PC-3 (cell line): ENCODE measurements at places on chromosomes 2 and 18. TPM values are rescaled to one million over a fixed set of nuclear protein-coding genes. Genes with fewer than 3 reads are reported as not detected.
A peak's percentile ranks its signal among the peaks of the same experiment; 100 is the strongest.

The WNT6 gene
- not detected in 2 replicates for total RNA-seq

The PPM1B gene
- total RNA-seq = 16.0 and 17.6 TPM in 2 replicates

The COL6A3 gene
- 45.0 and 53.4 TPM in 2 replicates for total RNA-seq

The CNRIP1 gene
- total RNA-seq = 11.6 and 11.7 TPM in 2 replicates

The AKAIN1 gene
- not detected in 2 replicates for total RNA-seq

The SULT1C4 gene
- not detected in 2 replicates for total RNA-seq

The TDRD15 gene
- total RNA-seq = not detected in 2 replicates

The DSG4 gene
- total RNA-seq = 0.04 TPM in 1 of 2 replicates, not detected in the other

The ALK gene
- 0.81 and 0.87 TPM in 2 replicates for total RNA-seq

The MC5R gene
- not detected in 2 replicates for total RNA-seq

The CNGA3 gene
- not detected in 2 replicates for total RNA-seq

The POTEI gene
- total RNA-seq = not detected in 2 replicates

The EPB41L3 gene
- 39.5 TPM in 2 replicates for total RNA-seq

The SCN2A gene
- total RNA-seq = 0.07 and 0.46 TPM in 2 replicates

The WNT10A gene
- total RNA-seq = 0.40 and 3.3 TPM in 2 replicates

The NDC80 gene
- total RNA-seq = 26.0 and 53.4 TPM in 2 replicates

The DSG2 gene
- 17.2 and 21.1 TPM in 2 replicates for total RNA-seq

DNA sequence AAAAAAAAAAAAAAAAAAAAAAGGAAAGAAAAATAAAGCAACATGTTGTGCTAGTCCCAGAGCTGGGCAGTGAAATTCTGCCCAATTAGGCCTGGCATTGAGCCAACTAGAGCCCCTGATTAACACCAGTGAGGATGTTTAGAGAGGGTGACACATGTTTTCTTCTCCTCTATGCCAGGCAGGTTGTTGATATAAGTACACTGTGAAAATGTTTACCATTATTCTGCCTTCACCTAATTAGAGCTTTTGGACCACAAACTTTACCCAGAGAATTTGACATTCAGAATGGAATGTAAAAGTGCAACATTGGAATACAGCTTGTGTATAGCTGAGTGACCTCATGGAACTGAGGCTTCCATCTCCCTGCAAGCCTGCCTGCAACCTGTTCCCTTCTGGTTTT, 95.9 kb upstream of the MSH2 start:
- no peak for DNase-seq

DNA sequence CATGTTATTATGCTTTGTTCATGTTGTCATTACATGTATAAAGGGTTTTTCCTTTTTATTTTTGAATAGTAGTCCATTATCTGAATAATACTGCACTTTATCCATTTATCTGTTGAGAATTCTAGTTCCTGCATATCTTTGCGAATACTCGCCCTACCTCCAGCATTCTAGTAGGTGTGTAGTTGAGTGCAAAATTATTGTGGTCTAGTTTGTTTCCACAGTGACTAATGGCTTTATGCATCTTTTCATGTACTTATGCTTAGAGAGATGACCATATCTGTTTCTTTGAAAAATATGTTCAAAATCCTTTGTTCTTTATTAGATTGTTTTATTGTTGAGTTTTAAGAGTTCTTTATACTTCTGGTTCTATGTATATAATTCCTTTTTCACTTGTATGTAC, 48.8 kb downstream of the EIF5B start:
- peak; percentile 55 for DNase-seq

GRCh38 chr2:68774569-68775271, 40.1 kb downstream of the ARHGAP25 start:
- DNase-seq = no peak

DNA sequence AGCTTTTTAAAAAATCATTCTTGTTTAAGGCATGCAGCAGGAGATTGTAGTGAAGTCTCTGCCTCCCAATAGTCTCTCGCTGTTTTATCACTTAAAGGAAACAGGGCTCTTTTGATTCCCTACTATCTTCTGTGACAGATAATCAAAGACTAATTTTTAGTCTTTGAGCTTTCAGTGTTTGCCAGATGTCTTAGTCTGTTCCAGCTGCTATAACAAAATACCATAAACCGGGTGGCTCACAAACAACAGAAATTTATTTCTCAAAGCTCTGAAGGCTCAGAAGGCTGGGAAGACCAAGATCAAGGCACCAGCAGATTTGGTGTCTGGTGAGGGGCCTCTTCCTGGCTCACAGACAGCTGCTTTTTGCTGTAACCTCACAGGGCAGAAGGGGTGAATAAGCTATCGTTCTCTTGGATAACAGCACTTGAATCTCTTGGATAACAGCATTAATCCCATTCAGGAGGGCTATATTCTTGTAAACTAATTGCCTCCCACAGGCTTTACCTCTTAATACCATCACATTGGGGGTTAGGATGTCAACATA, 37.8 kb upstream of the STAT4 start:
- no peak for DNase-seq

DNA sequence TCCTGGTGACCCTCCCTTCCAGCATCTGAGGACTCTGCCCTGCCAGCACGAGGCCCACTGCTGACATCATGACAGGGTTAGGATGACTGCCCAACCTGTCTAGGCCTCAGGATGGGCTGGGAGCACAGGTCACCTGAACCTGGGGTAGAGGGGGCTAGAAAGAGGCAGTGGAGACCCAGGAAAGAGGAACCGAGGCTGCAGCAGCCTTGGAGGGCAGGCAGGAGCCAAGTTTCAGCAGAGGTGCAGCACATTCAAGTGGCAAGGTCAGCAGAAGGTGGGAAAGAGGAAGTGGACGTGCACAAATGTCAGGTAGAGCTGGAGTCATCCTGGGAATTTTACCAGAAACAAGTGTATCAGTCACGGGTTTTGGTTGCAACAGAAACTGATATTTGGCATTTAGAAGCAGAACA, 13.6 kb upstream of the RAB10 start:
- DNase-seq = no peak

DNA sequence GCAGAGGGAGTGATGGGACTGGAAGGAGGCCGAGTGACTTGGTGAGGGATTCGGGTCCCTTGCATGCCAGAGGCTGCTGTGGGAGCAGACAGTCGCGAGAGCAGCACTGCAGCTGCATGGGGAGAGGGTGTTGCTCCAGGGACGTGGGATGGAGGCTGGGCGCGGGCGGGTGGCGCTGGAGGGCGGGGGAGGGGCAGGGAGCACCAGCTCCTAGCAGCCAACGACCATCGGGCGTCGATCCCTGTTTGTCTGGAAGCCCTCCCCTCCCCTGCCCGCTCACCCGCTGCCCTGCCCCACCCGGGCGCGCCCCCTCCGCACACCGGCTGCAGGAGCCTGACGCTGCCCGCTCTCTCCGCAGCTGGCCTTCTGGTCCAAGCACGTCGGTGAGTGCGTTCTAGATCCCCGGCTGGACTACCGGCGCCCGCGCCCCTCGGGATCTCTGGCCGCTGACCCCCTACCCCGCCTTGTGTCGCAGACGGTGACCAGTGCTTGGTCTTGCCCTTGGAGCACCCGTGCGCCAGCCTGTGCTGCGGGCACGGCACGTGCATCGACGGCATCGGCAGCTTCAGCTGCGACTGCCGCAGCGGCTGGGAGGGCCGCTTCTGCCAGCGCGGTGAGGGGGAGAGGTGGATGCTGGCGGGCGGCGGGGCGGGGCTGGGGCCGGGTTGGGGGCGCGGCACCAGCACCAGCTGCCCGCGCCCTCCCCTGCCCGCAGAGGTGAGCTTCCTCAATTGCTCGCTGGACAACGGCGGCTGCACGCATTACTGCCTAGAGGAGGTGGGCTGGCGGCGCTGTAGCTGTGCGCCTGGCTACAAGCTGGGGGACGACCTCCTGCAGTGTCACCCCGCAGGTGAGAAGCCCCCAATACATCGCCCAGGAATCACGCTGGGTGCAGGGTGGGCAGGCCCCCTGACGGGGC, 4.6 kb downstream of the PROC start:
- DNase-seq = no peak

- no peak for DNase-seq
Measured at GRCh38 chr18:2494921-2495320, 76.4 kb downstream of the METTL4 start.

- peak; percentile 85 for DNase-seq
Measured at GRCh38 chr2:191635333-191636234, 42.4 kb upstream of the NABP1 start.

- DNase-seq = peak; percentile 74
Measured at GRCh38 chr2:173271825-173272224, 82.8 kb upstream of the CDCA7 start.

DNA sequence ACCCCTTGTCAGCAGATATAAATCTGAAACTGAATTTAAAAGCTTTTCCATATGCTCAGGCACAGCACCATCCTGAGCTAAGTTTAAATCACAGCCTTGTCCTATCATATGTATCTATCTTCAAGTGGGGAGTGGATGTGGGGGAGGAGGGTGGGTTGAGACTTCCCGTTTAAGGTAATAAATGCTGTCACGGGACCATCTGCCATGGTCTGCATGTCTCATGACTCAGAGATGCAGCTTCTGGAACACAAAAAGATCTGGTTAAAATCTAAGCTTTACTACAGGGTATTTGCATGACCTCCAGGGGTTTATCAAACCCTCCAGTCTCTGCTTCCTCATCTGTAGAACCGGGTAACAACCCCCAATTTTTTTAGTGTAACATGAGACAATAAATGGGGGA, 377.7 kb upstream of the ST6GAL2 start:
- no peak for DNase-seq

GRCh38 chr2:22867973-22868372, 517.0 kb upstream of the KLHL29 start:
- DNase-seq = no peak

- no peak for DNase-seq
Measured at GRCh38 chr2:43328133-43328532, 101.7 kb upstream of the ZFP36L2 start.

- DNase-seq = no peak
Measured at GRCh38 chr2:234714711-234715110, 217.8 kb upstream of the ARL4C start.

- no peak for DNase-seq
Measured at GRCh38 chr18:34965108-34965507, 76.1 kb upstream of the MAPRE2 start.

DNA sequence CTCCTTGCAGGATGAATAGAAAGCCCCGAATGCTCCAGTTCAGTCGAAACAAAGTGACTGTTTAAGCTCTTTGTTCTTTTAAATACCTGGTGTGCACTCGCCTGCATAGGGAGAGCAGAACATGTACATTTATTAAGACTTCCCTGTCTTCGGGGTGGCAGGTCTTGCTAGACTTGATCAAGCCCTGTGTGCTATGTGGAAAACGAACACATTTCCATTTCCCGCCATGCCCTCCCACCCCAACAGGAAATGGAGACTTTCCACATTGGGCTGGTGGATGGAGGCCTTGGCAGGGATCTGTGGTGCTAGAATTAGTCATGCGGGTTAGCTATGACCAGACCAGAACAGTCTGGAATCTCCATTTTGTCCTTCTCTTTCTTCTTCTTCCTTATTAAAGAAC, 321.0 kb upstream of the THSD7B start:
- no peak for DNase-seq

DNA sequence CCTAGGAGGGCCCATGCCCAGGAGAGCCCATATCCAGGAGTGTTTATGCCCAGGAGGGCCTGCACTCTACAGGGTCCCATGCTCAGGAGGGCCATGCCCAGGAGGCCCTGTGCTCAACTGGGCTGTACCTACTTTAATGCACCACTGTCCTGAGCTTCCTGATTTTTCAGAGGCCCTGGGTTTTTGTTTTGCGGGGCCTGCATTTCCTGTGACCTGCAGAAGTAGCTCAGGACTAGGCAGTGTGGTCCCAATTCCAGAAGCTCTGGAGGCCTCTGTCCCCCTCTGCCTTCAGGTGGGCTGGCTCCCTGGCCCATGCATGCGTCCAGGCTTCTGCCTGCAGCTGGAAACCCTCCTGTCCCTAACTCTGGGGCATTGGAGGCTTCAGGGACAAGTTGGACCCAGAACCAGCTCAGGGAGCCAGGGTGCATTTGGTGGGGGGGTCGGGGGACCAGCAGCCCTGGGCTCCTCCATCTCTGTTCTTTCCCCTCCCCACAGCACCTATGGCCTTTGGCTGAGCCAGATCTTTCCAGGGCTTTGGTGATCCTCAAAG, 10.8 kb downstream of the GPR35 start:
- no peak for DNase-seq

GRCh38 chr2:20076757-20077156, 25.3 kb upstream of the LAPTM4A start:
- DNase-seq = no peak

GRCh38 chr2:54206596-54206995, 49.4 kb downstream of the TSPYL6 start:
- peak; percentile 68 for DNase-seq

- DNase-seq = no peak
Measured at GRCh38 chr18:28831476-28831875, 654.5 kb upstream of the CDH2 start.

DNA sequence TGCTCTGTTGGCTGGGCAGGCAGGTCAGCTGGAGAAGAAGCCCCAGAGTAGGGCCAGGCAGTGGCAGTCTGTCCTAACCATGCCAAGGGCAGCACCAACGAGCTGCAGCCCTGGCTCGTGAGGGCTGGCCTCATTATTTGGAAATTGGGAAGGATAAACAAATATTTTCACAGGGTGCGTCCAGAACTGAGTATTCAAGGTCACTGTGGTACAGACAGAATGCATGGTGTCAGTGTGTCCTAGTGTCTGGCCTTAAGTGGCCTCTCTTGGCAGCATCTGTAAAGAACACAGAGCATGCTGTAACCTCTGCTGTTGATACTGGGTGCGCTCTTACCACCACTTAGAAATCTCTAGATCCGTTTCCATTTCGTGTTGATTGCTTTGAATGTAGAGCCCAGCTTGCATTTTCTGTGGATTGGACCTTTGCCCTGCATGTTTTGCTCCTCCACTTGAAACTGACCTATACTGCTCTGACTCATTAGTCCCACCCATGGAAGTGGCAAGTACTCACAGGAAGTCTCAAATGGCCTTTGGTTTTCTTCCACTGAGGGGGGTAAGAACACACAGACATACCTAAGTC, 88.2 kb downstream of the GREB1L start:
- DNase-seq = peak; percentile 93

- no peak for DNase-seq
Measured at GRCh38 chr2:191252699-191253098, 7.5 kb downstream of the MYO1B start.

DNA sequence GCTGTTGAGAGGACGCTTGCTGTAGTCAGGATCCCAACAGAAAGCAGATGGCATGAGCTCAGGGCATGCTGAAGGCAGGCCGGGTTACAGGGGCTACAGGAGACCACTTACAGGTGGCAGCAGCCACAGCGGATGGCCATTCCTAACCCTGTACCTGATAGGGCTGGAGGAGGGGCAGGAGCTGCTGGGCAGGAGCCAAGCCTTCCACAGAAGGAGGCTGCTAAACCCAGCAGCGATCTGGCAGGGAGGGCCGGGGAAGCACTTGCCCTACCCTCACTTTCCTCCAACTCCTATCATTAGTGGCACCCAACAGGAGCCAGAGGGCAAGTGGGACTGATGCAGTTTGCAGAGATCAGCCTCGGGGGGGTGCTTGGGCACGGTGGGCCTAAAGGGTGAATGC, 2.0 kb downstream of the ASB18 start:
- DNase-seq = no peak

GRCh38 chr2:161857920-161858319, 216.1 kb downstream of the DPP4 start:
- DNase-seq = no peak
